ENCODE measurements at places on chromosomes 7 and 10.

DNA sequence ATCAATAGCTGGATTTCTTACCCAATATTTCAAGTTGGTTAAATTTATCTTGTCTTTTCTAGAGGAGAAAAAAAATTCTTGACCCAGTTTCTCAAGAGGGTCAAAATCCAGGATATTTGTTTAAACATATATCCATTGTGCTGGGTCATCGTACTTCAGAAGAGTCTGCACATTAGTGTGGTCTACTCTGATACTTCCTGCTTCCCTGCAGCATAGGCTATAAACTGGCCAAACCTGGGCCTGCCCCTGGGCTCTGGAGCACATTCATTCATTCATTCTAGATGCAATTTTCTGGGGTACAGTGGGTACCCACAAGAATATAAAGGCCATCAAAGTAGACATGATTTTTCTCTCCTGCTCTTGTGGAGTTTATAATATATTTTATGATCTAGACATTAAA, 142.1 kb upstream of the WNT16 start:
- peaks cover 18% of the 10 kb centered on the region for H3K36me3 ChIP-seq
- no peak overlapping the region for H3K4me3 ChIP-seq
- peaks cover 60% of the 10 kb centered on the region for H3K4me1 ChIP-seq
- H3K27ac ChIP-seq = peak overlapping the region; percentile 33

- peaks cover 52% of the 10 kb centered on the region for H3K36me3 ChIP-seq
- H3K4me1 ChIP-seq = peaks cover 14% of the 10 kb centered on the region
- no peak overlapping the region for H3K4me3 ChIP-seq
- H3K27ac ChIP-seq = no peak overlapping the region
- DNase-seq = no peak
Observed at GRCh38 chr10:102492983-102493382, 9.5 kb downstream of the ACTR1A start.

- no peaks in the 10 kb centered on the region for H3K4me1 ChIP-seq
- H3K36me3 ChIP-seq = no peaks in the 10 kb centered on the region
- no peak overlapping the region for H3K4me3 ChIP-seq
- no peaks in the 10 kb centered on the region for H3K27me3 ChIP-seq
- H3K27ac ChIP-seq = no peak overlapping the region
Observed at GRCh38 chr10:34705563-34705962, 109.5 kb downstream of the PARD3 start.

DNA sequence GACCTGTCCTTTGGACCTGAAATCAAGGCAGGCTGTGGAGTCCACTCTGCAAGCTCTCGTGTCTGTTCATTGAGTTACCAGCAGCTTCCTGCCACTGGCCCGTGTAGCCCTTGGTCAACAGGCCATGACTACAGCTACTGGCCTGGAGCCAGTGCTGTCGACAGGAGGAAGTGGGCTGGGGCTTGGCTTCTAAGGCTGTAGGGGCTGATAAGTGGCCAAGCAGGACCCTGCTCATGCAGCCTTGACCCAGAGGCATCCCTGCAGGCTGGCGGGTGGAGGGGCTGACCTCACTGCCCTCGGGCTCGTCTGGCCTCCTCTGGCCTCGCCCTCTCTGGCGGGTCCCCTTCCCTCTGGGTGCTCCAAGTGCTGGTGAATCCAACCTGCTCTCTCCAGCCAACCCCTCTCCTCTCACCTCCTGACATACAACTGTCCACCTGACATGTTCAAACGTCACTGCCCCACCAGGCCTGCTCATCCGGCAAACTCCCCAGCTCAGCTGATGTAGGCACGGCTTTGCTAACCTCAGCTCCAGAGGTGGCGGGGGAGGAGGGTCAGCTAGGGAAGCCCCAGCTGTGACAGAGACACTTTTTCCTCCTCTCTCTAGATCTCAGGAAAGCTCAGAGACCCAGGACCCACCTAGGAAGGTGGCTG, 188.6 kb upstream of the LYZL2 start:
- H3K4me3 ChIP-seq = no peak overlapping the region
- H3K4me1 ChIP-seq = no peaks in the 10 kb centered on the region
- peaks cover 2% of the 10 kb centered on the region for H3K27me3 ChIP-seq
- no peak for DNase-seq

GRCh38 chr10:51619365-51619764, 80.0 kb downstream of the CSTF2T start:
- H3K4me1 ChIP-seq = no peaks in the 10 kb centered on the region
- no peak overlapping the region for H3K27ac ChIP-seq
- H3K4me3 ChIP-seq = no peak overlapping the region
- H3K36me3 ChIP-seq = no peaks in the 10 kb centered on the region

- H3K36me3 ChIP-seq = no peaks in the 10 kb centered on the region
- H3K4me1 ChIP-seq = peaks cover 13% of the 10 kb centered on the region
- H3K27ac ChIP-seq = no peak overlapping the region
- no peak for DNase-seq
- H3K27me3 ChIP-seq = peaks cover 37% of the 10 kb centered on the region
Observed at GRCh38 chr10:114876169-114876568, 54.6 kb downstream of the FHIP2A start.

- no peak overlapping the region for H3K27ac ChIP-seq
- no peak overlapping the region for H3K4me3 ChIP-seq
- no peaks in the 10 kb centered on the region for H3K4me1 ChIP-seq
- no peaks in the 10 kb centered on the region for H3K36me3 ChIP-seq
Observed at GRCh38 chr7:10120936-10121335, 852.7 kb upstream of the PHF14 start.

DNA sequence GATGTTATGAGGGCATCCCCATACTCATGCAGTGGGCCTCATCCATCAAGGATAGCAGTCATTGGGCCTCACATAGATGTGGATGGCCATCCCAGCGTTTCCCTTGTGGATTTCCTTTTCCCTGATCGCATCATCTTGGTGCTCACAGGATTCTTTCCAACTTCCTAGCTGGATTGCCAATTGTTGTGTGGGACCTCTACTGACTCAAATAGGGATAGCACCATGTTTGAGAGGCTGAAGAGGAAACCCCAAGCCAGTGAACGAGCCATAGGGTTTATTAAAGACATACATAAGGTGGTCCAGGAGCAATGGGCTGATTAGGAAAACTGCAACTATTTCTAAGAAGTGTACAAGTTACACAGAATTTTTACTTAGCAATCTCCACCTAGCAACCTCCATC, 21.8 kb downstream of the ASZ1 start:
- DNase-seq = no peak
- no peak overlapping the region for H3K27ac ChIP-seq
- H3K4me1 ChIP-seq = no peaks in the 10 kb centered on the region
- no peak overlapping the region for H3K4me3 ChIP-seq
- H3K27me3 ChIP-seq = no peaks in the 10 kb centered on the region

- no peak overlapping the region for H3K27ac ChIP-seq
- H3K4me3 ChIP-seq = no peak overlapping the region
- DNase-seq = no peak
Observed at GRCh38 chr7:32378988-32379387, 111.2 kb downstream of the LSM5 start.

DNA sequence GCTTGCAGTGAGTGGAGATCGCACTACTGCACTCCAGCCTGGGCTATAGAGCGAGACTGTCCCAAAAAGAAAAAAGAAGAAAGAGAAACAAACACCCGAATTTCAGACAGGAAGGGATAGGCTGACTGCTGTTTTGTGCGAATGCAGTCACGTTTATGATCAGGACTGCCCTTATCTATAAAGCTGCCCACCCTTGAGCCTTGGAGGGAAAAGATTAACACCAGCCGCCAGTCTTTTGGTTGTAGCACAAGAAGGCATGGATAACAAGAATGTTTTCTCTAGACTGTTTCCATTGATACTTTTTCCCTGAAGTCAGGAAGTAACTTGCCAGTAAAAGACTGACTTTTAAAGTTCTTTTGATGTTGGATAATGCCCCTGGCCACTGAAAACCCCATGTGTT, 314.0 kb downstream of the BICC1 start:
- no peak overlapping the region for H3K27ac ChIP-seq
- no peak overlapping the region for H3K4me3 ChIP-seq
- H3K27me3 ChIP-seq = no peaks in the 10 kb centered on the region
- H3K4me1 ChIP-seq = no peaks in the 10 kb centered on the region
- no peak for DNase-seq

DNA sequence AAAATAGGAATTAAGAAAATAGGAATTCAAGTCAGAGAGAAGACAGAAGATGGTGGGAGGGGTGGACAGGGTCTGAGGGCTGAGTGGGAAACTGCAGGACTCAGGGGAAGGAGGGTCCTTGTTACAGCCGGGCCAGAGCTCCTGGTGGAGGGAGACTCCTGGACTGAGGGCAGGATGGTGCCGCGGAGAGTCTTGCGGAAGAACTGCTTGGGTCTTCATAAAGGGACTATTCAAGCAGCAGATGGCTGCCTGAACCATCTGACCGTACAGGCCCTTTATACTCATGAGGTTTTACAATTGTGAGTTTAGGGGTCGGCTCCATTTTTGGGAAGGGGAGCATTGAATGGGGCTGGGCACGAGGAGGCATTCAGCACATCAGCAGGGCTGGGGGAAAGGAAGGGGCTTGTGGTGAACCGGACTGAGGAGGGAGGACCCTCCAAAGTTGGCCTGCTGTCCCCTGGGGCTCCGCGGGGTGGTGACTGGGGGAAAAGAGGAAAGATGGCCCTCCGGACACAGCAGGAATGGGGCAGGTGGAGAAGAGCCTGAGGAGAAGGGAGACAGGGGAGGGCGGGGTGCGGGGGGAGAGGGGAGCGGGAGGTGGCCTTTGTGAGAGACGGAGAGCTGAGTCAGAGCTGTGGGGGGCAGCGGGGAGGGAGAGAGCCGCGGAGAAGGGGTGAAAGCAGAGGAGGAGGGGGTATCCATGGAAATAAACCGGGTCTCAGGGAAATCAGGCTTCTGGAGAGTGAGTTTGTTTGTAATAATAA, 1.5 kb downstream of the FAM131B start:
- no peak for DNase-seq
- H3K4me3 ChIP-seq = peak overlapping the region; percentile 53
- peaks cover 42% of the 10 kb centered on the region for H3K27me3 ChIP-seq
- no peak overlapping the region for H3K27ac ChIP-seq
- peaks cover 11% of the 10 kb centered on the region for H3K4me1 ChIP-seq
- H3K36me3 ChIP-seq = no peaks in the 10 kb centered on the region

- no peak overlapping the region for H3K27ac ChIP-seq
- no peaks in the 10 kb centered on the region for H3K36me3 ChIP-seq
- peaks cover 5% of the 10 kb centered on the region for H3K4me1 ChIP-seq
- peaks cover 29% of the 10 kb centered on the region for H3K27me3 ChIP-seq
- H3K4me3 ChIP-seq = no peak overlapping the region
Observed at GRCh38 chr10:119024882-119025281, 4.6 kb upstream of the NANOS1 start.

DNA sequence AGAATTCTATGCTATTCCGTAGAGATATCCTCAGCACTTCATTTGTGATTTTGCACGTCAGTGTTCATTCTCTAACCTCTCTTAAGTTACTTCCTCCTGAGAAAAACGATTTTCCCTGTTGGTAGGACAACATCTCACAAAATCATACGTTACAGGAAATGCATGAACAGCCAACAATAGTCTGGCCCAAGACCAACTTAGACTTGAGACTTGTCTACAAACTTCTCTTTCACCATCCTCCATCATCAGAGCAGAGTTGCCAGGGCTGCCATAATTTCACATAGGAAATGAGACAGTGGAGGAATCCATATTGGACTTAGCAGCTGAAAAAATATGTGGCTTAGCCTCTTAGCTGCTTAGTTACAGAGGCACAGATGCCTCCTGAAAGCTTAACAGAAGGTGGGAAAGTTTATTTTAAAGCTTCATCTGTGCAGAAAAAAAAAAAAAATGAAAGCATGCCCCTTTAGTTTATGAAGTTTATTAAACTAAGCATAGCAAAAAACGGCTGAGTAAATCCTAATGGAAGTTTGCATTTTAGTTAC, 222.5 kb upstream of the CACNA2D1 start:
- H3K36me3 ChIP-seq = no peaks in the 10 kb centered on the region
- no peak for DNase-seq
- no peak overlapping the region for H3K4me3 ChIP-seq
- H3K27ac ChIP-seq = no peak overlapping the region
- no peaks in the 10 kb centered on the region for H3K4me1 ChIP-seq

DNA sequence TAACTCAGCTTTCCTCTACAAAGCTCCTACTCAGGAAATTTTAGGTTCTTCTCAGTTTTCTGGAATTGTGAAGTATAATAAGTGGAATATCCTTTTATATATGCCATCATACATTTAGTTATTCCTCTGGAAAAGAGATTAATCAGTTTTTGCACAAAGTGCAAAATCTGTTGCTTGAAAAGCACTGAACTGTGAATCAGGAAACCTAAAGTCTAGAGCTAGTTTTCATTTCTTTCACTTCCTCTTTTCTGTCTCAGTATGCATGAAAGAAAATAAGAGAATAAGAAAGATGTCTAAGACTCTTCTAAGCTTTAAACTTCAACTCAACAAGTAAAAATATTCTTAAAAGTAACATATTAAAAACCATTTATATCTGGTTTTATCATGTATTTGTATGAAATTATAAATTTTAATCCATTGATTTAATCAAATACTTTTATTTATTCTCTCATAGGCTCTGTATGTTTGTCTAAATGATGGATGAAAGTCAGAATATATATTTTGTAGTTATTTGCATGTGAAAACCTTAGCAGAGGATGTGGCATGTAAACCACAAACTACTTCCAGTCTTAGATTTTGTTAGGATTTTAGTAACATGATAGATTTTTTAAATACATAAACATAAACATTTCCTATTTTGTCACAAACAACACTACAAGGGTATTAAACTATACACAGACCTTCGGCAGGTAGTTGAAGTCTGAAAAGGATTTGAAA, 1073.0 kb downstream of the XPNPEP1 start:
- peaks cover 40% of the 10 kb centered on the region for H3K4me1 ChIP-seq
- no peaks in the 10 kb centered on the region for H3K27me3 ChIP-seq
- peak overlapping the region; percentile 53 for H3K4me3 ChIP-seq
- H3K36me3 ChIP-seq = no peaks in the 10 kb centered on the region
- peak overlapping the region; percentile 50 for H3K27ac ChIP-seq

GRCh38 chr7:118754608-118755007, 530.1 kb downstream of the ANKRD7 start:
- H3K4me1 ChIP-seq = no peaks in the 10 kb centered on the region
- no peaks in the 10 kb centered on the region for H3K36me3 ChIP-seq
- no peaks in the 10 kb centered on the region for H3K27me3 ChIP-seq
- H3K4me3 ChIP-seq = no peak overlapping the region
- no peak for DNase-seq

DNA sequence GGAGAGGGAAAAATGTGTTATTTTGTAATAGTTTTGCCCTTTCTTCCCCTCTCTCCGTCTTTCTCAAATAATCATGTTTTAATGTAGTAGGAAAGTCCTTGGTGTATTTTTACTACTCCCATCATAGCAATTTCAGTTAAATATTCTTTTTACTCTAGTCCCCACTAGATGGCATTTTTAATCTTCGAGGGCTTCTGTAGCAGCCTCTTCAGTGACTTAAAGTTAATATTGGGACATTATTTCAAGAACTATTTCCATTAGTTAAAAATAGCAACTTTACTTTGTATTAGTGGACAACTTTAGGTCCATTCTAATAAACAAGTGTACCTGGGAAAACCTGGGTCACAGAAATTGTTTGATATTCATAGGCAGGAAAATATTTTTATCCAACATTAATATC, 23.0 kb downstream of the EDRF1 start:
- H3K27ac ChIP-seq = no peak overlapping the region
- no peak overlapping the region for H3K4me3 ChIP-seq
- H3K36me3 ChIP-seq = peaks cover 92% of the 10 kb centered on the region
- no peaks in the 10 kb centered on the region for H3K27me3 ChIP-seq
- DNase-seq = no peak

DNA sequence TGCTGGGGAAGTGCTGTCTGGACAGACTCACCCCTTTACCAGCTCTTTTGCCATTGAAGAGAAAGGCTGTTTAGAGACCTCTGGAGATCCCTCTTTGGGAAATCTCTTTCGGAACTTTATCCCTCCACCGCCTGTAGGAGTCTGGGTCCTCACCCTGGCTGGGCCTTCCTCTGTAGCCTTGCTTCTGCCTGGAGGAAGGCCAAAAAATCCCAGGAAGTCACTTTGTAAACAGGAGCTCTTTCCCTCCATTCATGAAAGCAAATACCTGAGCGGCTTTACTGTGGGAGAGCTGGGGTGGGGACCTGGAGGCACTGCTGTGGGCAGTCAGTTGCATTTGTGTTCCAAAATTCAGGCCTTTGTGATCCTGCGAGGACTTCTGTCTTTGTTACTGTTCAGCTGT, 126.2 kb downstream of the KLF6 start:
- H3K4me3 ChIP-seq = no peak overlapping the region
- DNase-seq = no peak

All from activated B cell treated with CpG ODN at 0.5 μM for 24 hours (primary cell).